A549 treated with AZD2906 at 1 μM for 4 hours (cell line): ENCODE measurements at places on chromosomes 4 and X. TPM values are rescaled to one million over a fixed set of nuclear protein-coding genes. Genes with fewer than 3 reads are reported as not detected.

The PPP2R2C gene
- 31.8 to 37.4 TPM (median 36.1 TPM) in 5 replicates for total RNA-seq

The MAGEE1 gene
- total RNA-seq, result 3.2 to 4.8 TPM (median 4.2 TPM) in 5 replicates

The SAGE1 gene
- total RNA-seq, result 0.02 to 0.03 TPM (median 0.03 TPM) in 4 of 5 replicates, not detected in the other

The BST1 gene
- total RNA-seq, result 14.2 to 19.0 TPM (median 15.5 TPM) in 5 replicates

The TEX11 gene
- not detected in 5 replicates for total RNA-seq

The ZNF280C gene
- 2.3 to 3.7 TPM (median 2.4 TPM) in 5 replicates for total RNA-seq

The TCEAL6 gene
- total RNA-seq, result not detected in 5 replicates

The GYPE gene
- total RNA-seq, result not detected in 5 replicates

The SMS gene
- total RNA-seq, result 177 to 219 TPM (median 181 TPM) in 5 replicates

The MAGEA2 gene
- total RNA-seq, result 0.05 to 0.14 TPM (median 0.13 TPM) in 3 of 5 replicates, not detected in the others

The FANCB gene
- 2.3 to 3.6 TPM (median 2.7 TPM) in 5 replicates for total RNA-seq

The CT83 gene
- total RNA-seq, result not detected in 5 replicates

The GAGE12D gene
- not detected in 5 replicates for total RNA-seq

The NUDT11 gene
- total RNA-seq, result 2.7 to 3.6 TPM (median 2.8 TPM) in 5 replicates

The FABP2 gene
- not detected in 5 replicates for total RNA-seq

The KLB gene
- total RNA-seq, result 0.08 to 0.15 TPM (median 0.14 TPM) in 5 replicates

The SMIM20 gene
- total RNA-seq, result 22.1 to 27.3 TPM (median 24.3 TPM) in 5 replicates

The SPANXN3 gene
- total RNA-seq, result not detected in 5 replicates

The PAK3 gene
- 0.03 TPM in 1 of 5 replicates, not detected in the others for total RNA-seq

The TXK gene
- 0.08 to 0.18 TPM (median 0.16 TPM) in 5 replicates for total RNA-seq

The ATP7A gene
- total RNA-seq, result 3.0 to 4.1 TPM (median 3.5 TPM) in 5 replicates

The UBE2D3 gene
- 221 to 233 TPM (median 225 TPM) in 5 replicates for total RNA-seq

The H2BW2 gene
- not detected in 5 replicates for total RNA-seq

The NAA11 gene
- total RNA-seq, result not detected in 5 replicates
